ENCODE measurements at places on chromosomes 2 and 18.

- DNase-seq = peak; percentile 5
Observed at GRCh38 chr2:171210864-171211431, 50.3 kb upstream of the TLK1 start.

DNA sequence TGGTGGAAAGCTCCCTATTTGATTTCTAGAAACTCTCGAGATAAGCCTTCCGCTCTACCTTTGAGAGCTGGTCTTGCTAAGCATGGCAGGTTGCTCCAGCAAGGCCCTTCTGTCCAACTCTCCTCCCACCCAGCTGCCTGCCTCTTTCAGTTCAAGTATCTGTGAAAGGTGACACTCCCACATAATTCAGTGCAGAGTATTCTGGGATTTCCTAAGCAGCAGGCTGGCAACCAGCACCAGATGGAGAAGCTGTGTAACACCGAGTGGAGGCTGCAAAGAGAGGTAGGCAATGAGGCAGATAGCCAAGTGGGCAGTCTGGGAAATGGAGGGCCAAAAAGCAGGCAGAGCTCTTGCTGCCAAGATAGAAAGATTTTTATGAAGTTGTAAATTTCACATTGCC, 88.4 kb upstream of the CAVIN2 start:
- no peak for DNase-seq

DNA sequence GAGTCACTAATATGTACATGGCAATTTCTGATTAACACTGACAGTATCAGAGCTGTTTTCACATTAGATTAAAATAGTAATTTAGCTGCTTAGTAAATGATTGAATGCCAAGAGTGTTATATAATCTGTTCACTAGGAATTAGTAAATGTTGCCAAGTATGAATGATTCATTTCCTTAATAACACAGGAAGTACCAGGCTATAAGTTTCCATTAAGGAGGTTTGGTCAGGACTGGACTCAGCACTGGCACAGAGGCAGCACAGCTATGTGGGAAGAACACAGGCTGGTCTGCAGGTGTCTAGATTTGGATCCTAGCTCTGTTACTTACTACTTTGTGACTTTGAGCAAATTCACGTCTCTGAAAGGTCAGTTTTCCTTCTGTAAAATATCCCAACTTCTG, 97.2 kb downstream of the TDRD15 start:
- DNase-seq = no peak

DNA sequence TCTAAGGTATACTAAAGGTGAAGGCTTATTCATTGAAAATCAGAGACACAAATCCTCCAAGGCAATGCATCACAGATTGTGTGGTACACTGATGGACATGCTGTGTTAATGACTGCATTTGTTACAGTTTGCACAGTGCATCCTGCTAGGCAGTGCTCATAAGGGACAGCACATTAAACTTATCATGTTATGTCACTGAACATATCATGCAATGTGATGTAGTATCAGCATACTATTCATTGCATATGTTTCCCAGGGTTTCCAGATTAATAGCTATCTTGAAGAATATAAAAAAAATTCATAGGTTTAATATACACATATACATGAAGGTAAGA, 225.3 kb downstream of the NCKAP5 start:
- DNase-seq = no peak

DNA sequence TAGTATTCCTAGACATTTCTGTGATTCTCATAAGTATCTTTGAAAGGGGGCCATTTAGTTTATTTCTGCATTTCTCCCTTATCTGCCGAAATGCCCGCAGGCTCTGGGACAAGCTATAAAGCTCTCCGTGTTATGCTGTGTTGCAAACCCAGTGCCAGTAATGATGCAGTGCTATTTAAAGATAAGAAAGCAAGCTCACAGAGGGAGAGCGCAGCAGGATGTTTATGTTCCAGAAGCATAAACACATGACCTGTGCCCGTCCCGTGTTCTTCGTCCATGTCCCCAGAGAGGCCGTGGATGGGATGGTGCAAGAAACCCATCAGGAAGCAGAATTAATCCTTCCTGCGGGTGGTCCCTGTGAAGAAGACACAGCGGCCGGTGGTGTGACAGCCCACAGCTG, 99.4 kb downstream of the NEDD4L start:
- DNase-seq = no peak

DNA sequence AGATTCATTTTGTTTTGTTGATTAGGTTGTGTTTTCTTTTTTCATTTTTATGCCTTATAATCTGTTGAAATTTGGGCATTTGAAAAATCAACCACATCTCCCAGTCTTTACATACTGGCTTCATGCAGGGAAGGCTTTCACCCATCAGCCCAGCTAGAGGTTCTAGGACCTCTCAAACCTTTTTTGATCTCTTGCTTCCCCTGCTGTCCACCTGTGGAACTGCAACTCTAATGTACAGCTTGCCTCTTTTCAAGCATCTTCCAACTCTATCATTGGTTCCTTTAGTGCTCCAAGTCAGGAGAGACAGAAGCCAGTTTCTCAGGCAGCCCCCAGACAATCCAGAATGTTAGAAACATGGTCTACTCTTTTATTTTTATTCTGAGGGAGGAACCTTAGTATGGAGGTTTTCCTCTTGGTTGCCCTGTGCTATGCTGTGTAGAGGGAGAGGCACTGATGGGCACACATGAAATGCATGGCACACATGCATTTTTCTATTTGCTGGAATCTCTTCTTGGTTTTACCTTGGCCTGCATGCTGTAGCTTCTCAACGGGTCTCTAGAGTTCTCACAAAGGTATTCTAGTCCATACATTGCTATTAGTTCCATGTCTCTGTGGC, 107.2 kb upstream of the L3MBTL4 start:
- peak; percentile 9 for DNase-seq

GRCh38 chr18:63079114-63079513, 240.5 kb downstream of the BCL2 start:
- no peak for DNase-seq

DNA sequence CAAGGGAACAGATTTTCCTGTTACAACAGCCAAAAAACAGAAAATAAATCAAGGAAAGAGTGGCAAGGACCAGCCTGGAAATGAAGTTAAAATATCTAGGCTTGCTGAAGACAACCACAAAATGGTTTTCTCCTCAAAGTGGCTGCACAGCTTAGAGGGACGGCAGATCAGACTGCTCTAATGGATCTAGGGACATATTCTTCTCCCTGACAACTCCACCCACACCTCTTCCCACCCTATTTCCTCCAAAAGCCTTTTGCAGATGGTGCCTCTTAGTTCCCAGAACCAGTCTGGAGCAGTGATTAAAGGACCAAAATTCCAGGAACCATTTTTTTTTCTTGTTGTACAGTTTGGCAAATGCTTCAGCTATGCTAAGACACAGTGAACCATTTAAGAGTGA, 220.2 kb upstream of the SIX2 start:
- no peak for DNase-seq

GRCh38 chr18:45255197-45255890, 359.9 kb upstream of the SLC14A2 start:
- DNase-seq = no peak

DNA sequence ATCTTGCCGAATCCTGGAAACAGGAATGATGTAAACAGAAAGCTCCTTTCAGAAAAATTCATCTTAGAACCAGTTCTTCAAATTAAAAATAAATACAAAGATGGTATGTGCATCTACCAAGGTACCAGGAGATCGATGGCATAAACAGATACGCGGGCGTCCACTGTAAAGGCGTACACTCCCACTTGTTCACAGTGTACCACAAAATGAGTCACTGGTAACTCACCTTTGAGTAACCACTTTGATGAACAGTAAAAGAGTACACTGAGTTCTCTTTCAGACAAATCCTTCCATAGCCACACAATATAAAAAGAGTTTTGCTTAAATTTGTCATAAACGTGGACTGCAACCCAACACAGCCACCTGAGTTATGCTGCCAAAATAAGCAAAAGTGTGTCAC, 128.3 kb downstream of the DNER start:
- no peak for DNase-seq

GRCh38 chr2:19881908-19882265, 19.9 kb downstream of the TTC32 start:
- no peak for DNase-seq

DNA sequence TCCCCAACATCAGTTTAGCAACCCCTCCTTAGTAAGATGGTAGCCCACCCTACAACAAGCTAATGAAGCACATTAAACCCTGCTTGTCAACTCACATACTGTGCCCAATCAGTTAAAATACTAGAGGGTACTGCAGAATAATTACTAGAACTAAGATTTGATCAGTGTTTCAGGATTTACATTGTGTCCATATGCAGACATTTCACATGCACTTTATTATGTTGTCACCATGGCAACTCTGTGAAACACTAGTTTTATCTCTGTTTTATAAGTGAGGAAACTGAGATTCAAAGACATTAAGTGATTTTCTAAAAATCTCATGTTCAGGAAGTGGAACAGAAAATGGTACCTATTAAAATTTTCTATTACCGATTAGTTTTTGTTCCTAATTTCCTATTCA, 61.7 kb downstream of the CYBRD1 start:
- no peak for DNase-seq

- no peak for DNase-seq
Observed at GRCh38 chr2:164014791-164015190, 279.0 kb upstream of the FIGN start.

GRCh38 chr2:121583555-121583954, 52.9 kb downstream of the RNU4ATAC start:
- no peak for DNase-seq

DNA sequence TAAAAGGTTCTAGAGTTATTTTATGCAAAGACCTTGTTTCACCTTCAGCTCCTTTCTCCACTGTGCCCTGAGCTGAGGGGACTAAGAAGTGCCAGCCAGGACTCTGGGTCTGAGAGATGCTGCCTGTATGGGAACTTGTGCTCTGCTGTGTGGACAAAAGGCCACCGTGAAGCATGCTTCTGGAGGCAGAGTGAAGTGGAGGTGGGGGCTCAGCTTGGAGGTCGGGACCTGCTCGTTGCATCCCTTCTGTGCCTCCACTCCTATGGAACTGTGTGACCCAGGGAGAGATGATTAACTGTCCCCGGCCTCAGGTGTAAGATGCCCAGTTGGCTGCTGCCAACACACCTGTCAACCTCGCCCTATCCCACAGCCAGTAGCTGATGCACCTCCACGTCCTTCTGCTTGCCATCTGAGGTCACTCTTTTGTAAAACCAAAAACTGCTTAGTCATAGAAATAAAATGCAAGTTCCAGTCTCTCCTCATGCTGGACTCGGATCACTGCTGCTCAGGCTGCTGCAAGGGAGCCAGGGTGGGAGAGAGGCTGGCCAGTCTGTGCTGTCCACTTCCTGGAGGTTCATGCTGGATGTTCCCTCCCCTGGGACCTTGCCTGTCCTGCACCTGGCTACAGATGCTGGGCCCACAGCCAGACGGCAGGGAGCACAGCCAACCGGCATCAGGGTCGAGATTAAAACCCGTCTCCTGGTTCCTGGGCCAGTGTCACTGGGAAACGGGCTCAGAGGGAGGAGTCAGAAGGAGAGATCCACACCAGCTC, 113.2 kb downstream of the ACKR3 start:
- no peak for DNase-seq

GRCh38 chr2:127575941-127576432, 40.5 kb downstream of the MYO7B start:
- no peak for DNase-seq

DNA sequence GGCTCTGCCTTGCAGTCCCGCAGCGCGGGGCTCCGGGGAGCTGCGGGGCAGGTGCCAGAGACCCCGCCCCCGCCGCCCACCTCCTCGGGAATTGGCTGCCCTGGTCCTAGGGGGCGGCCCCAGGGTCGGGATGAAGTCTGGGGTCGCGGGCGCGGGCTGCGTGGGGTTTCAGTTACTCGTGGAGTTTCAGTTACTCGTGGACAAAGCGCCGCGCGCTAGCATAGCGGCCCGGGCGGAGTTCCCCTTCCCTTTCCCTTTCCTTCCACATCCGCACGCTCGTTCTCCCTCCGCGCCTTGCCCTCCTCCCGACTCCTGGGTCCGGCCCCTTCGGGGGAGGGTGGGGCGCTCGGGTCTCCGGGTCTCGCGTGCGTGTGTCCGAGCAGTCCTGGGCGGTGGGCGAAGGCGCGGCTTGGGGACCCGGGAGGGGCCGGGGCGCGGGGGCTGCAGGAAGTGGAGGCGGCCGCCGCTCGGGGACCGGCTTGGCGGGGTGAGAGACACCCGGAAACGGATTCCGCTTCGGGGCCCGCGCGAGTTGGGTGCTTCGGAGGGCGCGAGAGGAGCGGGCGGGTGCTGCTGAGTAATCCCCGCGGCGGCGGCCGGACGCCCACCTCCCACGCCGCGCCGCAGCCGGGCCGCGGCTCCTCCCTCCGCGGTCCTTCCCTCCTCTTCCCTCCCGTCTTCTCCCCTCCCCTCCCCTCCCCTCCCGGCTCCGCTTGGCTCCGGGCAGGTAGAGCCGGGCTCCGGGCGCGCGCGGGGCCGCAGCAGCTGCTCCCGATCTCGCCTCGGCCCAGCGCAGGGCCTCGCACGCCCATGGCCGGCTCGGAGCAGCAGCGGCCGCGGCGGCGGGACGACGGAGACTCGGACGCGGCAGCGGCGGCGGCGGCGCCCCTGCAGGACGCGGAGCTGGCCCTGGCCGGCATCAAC, at the start of gene TTC39C:
Gene TTC39C, plus strand, starts transcription at position 693 of the 924 bp plus-strand sequence. Its CDS starts 118 bp downstream, at position 811.
- no peak for DNase-seq

- peak; percentile 29 for DNase-seq
Observed at GRCh38 chr2:169109502-169110409, 40.4 kb downstream of the DHRS9 start.

DNA sequence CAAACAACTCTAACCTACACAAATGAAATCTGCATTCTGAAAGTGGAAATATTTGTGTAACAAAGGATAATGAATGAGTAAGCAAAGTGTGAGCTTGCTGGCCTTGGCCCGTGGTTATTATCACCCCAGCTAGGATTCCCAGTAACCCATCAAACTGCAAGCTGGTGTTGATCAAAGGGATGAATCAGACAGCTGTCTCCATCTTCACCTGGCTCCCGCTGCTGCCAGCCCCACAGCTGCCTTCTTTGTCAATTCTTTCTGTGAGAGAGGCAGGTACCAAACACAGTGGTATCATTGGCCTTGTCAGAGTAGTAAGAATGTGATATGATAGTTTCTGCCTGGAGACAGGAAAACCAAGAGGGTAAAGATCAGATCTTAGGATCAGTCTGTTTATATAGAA, 25.2 kb upstream of the RGPD4 start:
- DNase-seq = no peak

- DNase-seq = no peak
Observed at GRCh38 chr18:60024857-60025256, 125.1 kb downstream of the PMAIP1 start.

DNA sequence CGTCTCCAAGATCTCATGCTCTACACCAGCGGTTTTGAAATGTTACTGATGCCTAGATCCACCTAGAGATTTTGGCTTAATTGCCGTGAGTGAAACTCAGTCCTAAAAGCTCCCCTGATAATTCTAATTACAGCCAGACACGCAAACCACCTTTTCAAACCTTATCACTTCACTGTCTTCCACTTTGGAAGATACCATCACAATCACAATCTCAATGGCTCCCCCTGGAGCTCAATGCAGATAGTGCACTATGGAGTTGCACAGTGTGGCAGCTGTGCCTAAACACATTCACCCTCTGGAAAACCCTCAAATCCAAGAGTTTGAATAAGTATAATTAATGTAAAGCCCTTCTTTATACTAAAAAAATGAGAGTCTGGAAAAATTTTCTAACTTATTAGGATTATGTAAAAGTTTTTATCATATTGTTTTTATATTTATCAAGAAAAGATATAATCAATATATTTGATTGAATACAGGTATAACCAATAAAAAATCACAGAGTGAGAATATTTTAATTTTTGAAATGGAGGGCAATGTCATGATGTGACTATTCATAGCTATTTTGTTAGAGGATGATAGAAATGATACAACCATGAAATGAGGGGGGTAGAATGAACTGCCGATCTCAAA, 102.9 kb upstream of the SLC8A1 start:
- no peak for DNase-seq

Data from GM18507 (cell line).